ENCODE measurements at places on chromosomes 4 and X.

DNA sequence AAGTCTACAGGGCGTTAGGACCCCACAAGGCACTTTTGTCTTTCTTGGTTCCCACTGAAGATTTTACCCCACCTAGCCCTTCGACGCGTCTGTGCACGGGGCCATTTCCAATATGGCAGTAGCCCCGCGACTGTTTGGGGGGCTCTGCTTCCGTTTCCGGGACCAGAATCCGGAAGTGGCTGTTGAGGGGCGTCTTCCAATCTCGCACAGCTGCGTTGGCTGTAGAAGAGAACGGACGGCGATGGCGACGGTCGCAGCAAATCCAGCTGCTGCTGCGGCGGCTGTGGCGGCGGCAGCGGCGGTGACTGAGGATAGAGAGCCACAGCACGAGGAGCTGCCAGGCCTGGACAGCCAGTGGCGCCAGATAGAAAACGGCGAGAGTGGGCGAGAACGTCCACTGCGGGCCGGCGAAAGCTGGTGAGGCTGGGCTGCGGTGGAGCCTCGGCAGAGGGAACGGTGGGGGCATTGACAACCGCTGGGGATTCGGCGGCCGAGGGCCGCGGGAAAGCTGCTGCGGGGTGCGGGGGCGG lies at the start of gene USP11:
Gene USP11 (plus strand): TSS at position 207 of the 530 bp plus-strand sequence. CDS start 35 bp downstream, at position 242.
- DNase-seq = peak; percentile 51

DNA sequence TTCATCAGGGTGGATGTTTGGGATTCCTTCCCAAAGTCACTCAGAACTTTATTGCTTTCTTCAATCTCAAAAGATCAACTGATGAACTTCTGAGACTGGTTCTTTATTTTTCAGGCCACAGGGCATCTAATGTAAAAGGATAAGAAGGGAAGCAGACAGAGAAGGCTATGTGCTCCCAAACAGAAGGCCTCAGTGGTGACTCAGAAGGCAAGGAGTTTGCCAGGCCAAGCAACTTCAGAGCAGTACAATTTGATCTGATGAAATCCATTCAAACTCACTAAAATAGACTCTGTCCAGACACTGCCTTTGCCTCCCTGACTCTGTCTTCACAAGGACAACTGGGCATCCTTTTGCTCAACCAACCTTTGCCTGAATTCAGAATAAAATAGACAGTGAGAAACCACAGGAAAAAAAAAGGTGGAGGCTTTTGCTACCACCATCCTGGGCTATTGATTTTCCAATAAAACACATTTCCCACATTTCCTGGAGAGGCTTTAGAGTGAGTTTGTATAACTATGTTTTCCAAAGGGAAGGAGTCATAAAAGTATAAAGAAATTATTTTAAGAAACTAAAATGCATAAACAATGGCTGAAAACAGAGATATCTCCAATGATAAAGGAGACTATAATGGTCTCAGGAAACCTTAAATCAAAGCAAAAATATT lies 55.2 kb downstream of the ARHGEF6 start:
- no peak for DNase-seq

GRCh38 chr4:158875026-158875425 lies 106.2 kb downstream of the FNIP2 start:
- no peak for DNase-seq

- no peak for DNase-seq
Measured at GRCh38 chrX:75893281-75893680, 108.2 kb upstream of the MAGEE2 start.

DNA sequence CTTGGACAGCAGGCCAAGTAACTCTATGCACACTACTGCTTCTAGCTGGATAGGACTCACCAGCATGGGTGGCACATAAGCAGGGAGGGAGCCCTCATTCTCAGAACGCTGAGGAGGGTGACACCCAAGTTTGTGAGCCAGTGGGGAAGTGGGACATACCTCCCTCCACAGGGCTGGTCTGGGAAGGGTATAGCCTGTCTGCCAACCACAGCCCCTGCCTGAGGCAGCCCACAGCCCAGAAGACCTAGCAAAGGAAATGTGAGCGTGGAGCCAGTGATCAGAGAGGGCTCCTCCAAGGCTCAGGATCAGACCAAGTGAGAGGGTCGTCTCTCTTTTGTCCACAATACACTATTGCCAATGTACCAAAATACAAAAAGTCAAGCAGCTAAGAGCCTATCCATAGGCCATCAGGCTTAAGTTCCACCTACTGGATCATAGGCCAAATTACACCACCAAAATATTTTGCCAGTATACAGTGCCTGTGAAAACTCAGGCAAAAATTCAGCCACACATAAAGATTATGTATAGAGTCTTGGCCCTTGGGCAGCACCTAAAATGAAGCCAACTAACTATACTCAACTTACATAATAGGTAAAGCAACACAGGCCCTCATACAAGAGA lies 1203.1 kb downstream of the PCDH18 start:
- no peak for DNase-seq

GRCh38 chr4:66590488-66591215 lies 920.4 kb upstream of the EPHA5 start:
- DNase-seq = no peak

DNA sequence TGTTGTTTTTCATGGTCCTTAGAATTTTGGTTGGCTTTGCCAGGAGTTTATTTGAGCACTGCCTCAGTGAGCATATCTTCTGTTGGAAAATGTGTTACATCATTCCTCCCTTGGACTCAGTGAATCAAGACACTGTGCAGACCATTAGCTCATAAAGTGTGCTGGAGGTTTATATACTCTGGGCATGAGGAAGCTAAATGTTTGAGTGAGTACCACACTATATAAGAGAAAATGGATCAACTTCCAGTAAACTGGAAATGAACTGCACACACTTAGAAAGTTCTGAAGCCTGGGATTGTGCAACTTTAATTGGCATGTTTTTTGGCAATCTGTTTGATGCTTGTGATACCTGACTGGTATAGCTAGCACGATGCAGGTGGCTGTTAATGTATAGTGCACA lies 75.9 kb downstream of the LIMCH1 start:
- DNase-seq = no peak

DNA sequence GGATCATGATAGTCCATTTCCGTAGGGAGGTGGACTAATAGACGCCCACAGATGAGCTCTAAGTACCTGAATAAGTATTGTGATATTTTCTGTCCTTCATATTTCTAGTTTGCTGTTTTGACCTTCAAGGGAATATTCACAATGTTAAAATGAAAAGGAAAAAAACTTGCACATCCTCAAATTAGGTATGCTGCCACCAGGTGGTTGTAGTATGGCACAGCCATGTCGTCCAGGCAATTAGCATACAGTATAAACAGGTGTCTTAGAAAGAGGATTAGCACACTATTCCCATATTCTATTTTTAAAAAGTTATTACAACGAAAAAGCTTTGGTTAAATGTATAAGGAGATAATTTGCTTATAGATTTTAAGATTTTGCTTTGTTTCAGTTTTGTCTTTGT lies 802.0 kb downstream of the RPA4 start:
- DNase-seq = no peak

GRCh38 chrX:132877954-132878536 lies 80.4 kb downstream of the HS6ST2 start:
- DNase-seq = no peak

GRCh38 chrX:65600106-65600505 lies 65.5 kb upstream of the LAS1L start:
- DNase-seq = no peak

DNA sequence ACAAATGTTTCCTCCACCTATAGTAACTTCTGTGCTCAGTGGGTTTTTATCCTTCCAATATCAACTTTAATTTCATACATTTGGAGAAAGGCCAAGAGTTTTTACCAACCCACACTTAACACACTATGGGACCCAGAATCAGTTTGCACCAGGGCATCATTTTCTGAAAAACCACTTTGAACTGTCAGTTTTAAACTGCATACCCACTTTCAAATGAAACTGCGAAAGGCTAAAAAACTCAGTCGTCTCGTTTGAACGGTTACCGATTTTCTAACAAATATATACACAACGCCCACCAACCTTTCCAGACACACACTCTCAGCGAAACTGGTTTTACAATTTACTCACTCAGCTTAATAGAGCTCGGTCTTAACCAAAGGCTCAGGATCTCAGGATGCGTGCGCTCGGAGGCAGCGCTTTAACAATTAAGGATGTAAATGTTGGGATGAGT lies 376 bp downstream of the ABCG2 start:
- no peak for DNase-seq

- DNase-seq = no peak
Measured at GRCh38 chr4:12852338-12853307, 631.5 kb downstream of the RAB28 start.

DNA sequence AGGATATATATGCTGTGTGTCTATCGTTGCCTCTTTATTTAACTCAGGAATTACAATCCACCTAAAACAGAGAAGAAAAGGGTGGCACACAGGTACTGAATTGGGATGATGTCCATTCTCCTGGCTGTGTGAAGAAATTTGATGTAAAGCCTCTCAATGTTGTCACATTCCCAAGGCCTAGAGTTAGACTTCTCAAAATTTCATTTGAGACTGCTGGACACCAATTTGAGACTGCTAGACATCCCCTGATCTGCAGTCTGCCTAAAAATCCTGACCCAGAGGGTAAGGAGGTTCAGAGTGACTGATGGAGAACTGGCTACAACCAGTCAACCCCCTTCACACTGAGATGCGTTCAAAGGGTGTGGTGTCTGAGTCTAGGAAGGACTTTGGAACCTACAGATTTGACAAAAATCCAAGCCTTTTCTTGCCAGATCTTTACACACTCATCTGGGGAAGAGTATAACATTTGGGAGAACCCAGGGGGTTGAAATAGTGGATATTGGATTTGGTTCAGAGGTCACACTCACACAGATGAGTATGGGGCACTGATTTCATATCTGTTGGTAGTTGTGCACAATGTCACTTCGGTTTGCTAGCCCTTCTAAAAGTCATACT lies 4.9 kb upstream of the PRDM8 start:
- DNase-seq = no peak

GRCh38 chr4:172938870-172939269 lies 229.7 kb upstream of the GALNT7 start:
- DNase-seq = no peak

DNA sequence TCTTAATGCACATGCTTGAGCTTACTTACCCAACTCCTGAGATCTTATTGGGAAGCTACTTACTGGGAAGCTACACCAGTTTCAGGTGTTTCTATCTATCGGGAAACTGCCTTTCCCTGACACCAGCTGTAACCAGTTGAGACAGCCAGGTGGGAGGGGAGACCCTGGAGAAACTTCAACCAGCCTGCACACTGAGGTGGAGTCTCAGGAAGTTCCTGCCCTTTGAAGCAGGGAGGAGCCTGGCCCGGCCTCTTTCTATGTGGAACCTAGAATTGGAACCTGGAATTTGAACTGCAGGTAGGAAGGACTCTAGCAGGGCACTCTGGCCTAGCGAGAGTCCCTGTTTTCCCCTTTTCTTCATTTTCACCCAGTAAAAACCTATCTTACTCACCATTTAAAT lies 425.8 kb upstream of the PABPC4L start:
- DNase-seq = no peak

- no peak for DNase-seq
Measured at GRCh38 chr4:111662496-111662895, 482.8 kb upstream of the FAM241A start.

GRCh38 chrX:21756785-21757529 lies 959 bp downstream of the SMPX start:
- DNase-seq = no peak

- no peak for DNase-seq
Measured at GRCh38 chrX:19195243-19195610, 73.0 kb upstream of the ADGRG2 start.

- DNase-seq = no peak
Measured at GRCh38 chr4:84971319-84971932, 4.9 kb upstream of the WDFY3 start.

DNA sequence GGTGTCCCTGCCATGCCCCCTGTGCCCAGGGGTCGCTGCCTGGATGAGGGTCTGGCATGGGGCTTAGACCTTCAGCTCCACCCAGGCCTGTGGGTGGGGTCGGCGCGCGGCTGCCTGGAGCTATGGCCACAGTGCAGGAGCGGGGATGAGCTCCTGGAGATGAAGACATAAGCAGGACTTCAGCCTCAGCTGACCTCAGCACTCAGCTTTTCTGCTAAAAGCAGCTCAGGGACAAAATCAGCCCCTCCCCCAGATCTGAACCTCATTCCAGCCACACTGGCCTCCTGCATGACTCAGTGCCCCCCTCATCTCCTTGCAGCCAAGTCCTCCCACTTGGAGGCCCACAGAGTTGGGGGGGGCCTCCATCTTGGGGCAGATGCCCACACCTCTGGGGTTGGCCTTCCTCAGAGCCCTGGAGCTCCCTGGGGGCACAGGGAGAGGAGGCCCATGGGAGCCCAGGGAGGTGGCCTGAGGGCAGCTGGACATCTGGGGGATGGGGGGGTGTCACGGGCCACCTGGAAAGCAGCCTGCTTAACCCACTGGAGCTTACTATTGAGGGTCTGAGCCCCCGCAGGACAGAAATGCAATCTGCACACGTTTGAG lies 19.4 kb upstream of the CPLX1 start:
- DNase-seq = no peak

GRCh38 chrX:72182924-72183323 lies 1.4 kb downstream of the PIN4 start:
- no peak for DNase-seq

All from stimulated activated naive B cell treated with anti-CD40 and anti-IgM and Interleukin-4, amounts not matched to agents 10 μg/mL and 1 μg/mL and 100 μg/mL, for 72 hours (primary cell).